Stimulated activated CD4-positive, alpha-beta T cell treated with anti-CD3 and anti-CD28 coated beads, Interleukin-12 subunit alpha, Interleukin-12 subunit beta, amount 100 ng/mL, for 4 hours (primary cell): ENCODE measurements at places on chromosomes 6 and 20.

GRCh38 chr6:43871933-43872332 lies 101.9 kb downstream of the VEGFA start:
- no peak for DNase-seq

- no peak for DNase-seq
Observed at GRCh38 chr20:49561806-49562205, 6.1 kb downstream of the PTGIS start.

DNA sequence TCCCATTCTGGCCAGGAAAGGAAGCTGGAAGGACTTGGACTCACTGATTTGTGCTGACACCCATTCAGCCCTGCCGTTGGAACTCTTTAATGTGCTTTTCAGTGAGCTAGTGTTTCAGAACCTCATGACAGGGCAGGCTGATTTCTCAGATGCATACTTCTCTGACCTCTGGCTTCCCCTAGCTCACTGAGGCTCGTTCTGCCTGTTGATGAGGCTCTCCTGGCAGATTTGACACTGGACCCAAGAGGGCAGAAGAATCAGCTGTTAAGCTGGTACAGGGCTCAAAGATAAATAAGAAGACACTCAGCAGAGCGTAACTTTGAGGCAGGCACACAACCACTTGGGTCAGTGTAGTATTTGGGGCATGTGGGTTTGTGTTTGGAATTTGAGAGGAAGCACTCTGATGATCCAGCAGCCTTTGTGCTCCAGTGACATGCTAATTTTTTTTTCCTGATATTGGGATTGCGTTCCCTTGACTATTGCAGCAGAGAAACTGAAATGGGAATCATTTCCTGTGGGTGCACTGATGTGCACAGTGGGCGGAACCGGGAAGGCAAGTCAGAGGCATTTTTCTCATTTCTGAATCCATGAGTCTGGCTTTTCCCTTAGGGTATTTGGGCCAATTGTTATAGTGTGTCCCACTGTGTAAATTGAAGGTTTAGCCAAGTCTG lies 80.2 kb downstream of the CARMIL1 start:
- DNase-seq = no peak

GRCh38 chr6:4828187-4828698 lies 52.0 kb downstream of the CDYL start:
- DNase-seq = no peak

GRCh38 chr6:157766901-157767774 lies 55.9 kb upstream of the SNX9 start:
- DNase-seq = no peak

DNA sequence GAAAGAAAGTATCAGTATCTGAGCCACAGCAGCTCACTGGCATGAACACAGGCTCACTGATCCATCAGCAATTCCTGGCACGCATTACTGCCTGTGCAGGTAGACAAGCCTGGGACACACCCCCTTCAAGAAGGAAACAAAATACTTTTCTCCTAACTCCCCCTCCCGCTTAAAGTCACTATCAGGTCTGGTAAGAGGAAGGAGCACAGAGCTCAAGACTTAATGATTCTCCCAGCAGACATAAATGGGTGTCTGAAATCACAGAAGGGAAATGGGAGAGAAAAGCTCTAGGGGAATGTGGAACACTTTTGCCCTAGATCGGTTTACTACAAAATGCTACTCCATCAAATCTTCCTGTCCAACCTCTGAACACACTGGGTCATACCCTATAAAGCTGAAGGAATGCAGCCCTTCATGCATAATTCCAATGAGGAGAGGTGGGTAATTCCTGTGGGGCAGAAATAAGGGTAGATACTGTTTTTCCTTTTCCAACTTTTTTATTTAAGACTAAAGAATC lies at the start of gene ADGRF1:
Gene ADGRF1, minus strand, starts transcription at position 58 of the 517 bp plus-strand sequence. CDS start 13,271 bp downstream, outside the sequence.
- no peak for DNase-seq

- no peak for DNase-seq
Observed at GRCh38 chr20:25535762-25536161, 49.6 kb downstream of the NINL start.

DNA sequence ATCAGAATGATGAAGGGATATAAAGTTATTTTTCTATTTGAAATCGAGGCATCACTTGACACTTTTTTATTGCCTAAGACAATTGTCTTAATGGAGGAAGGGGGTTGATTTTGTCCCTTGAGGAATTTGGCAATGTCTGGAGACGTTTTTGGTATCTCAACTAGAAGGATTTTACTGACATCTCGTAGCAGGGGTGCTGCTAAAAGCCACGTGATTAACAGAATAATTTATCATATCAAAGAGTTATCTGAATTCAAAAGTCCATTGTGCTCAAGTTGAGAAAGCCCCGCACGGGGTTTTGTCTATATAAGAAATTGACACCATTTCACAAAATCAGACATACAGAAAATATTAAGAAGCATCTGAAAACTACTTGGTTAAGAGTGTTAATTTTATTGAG lies 1.5 kb upstream of the TAAR6 start:
- no peak for DNase-seq

DNA sequence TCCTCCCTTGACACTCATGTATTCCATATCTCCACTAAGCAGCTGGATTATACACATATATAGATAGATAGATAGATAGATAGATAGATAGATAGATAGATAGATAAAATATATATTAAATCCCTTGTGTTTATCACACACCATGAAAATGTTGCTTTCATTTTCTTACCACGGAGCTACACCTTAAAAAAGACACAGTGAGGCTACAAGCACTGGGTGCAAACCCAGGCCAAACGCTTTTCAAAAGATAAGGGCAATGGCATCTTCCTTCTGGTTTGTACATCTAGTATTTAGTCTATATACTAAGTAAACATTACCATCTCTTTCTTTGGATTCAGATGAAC lies 377.1 kb downstream of the ESR1 start:
- no peak for DNase-seq
